Osteoblast (primary cell): ENCODE measurements at places on chromosomes 6 and 20. TPM values are rescaled to one million over a fixed set of nuclear protein-coding genes. Genes with fewer than 3 reads are reported as not detected.

The KDM1B gene
- total RNA-seq, result 17.7 and 18.6 TPM in 2 replicates

The MBOAT1 gene
- 0.88 and 1.4 TPM in 2 replicates for total RNA-seq

DNA sequence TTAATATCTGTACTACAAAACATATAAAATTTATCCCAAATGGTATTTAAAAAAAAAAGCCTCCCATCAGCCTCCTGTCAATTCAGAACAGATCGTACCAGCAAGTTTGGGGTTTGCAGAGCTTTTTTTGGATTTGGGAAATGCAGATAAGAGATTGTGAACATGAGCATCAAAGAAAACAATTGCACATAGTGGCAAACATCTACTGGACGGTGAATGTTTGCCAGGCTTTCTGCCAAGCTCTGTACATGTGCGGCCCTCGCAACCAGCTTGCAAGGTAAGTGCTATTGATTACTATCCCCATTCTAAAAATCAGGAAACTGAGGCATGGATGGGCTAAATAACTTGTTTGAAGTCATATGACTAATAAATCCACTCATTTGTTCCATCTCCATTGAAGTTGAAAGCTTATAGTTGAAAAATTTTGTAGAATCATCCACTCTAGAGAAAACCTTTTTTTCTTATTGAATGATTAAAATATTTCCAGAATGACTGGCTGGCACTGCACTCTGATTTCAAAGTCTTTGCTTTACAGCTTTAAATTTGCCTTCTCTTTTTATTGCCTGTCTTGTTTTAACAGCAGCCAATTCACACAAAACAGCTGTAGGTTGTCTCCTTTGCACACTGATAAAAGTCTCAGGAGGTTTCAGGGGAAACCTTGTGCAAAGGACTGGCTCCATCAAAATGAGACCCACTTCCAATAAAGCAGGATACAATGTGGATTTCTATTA, 37.4 kb upstream of the SIRT5 start:
- no peaks in the 10 kb centered on the region for H3K36me3 ChIP-seq
- H3K27ac ChIP-seq, result no peak overlapping the region
- DNase-seq, result peak; percentile 89
- no peak overlapping the region for H3K4me3 ChIP-seq
- no peaks in the 10 kb centered on the region for H3K27me3 ChIP-seq

DNA sequence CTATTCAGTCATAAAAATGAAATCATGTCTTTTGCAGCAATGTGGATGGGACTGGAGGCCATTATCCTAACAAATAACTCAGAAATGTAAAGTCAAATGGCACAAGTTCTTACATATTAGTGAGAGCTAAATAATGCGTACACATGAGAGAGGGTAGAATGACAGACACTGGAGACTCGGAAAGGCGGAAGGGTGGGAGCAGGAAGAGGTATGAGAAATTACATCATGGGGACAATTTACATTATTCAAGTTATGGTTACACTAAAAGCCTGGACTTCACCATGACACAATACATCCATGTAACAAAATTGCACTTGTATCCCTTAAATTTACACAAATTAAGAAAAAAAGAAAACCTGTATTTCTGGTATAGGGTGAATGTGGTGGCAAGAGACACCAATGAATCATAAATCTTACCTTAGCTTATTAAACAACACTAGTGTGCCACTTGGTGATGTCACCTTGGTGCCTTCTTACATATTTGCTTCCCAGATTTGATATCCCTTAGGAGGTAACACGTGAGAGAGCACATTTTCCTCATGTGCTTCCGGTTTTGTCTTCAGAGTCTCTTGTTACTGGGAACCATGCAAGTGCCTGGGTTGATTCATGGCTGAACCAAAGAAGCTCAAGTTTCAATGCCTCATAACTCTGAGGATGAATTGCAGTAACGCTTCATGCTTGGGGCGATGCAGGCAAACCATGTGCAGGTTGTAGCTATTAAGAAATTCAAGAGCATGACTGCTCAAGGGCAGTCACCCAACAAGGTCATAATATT, 84.6 kb downstream of the DCDC2 start:
- no peaks in the 10 kb centered on the region for H3K4me1 ChIP-seq
- H3K27ac ChIP-seq, result no peak overlapping the region
- no peak overlapping the region for H3K4me3 ChIP-seq
- H3K27me3 ChIP-seq, result no peaks in the 10 kb centered on the region
- no peak for DNase-seq

DNA sequence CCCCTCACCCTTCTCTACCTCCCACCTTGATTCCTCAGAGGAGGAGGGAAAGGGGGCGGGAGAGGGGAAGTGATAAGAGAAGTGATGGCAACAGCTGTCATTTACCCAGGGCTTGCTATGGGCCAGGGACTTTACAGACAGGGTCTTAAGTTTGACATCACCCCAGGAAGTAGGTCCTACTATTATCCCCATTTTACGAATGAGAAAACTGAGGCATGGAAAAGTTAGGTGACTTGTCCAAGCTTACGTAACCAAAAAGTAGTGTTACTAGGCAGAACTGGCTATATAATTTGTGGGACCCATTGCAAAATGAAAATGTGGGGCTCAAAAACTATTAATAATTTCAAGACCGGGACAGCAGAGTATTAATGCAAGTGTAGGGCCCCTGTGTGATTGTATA, 10.5 kb upstream of the FANCE start:
- no peak for DNase-seq
- H3K4me3 ChIP-seq, result no peak overlapping the region
- H3K27ac ChIP-seq, result no peak overlapping the region

DNA sequence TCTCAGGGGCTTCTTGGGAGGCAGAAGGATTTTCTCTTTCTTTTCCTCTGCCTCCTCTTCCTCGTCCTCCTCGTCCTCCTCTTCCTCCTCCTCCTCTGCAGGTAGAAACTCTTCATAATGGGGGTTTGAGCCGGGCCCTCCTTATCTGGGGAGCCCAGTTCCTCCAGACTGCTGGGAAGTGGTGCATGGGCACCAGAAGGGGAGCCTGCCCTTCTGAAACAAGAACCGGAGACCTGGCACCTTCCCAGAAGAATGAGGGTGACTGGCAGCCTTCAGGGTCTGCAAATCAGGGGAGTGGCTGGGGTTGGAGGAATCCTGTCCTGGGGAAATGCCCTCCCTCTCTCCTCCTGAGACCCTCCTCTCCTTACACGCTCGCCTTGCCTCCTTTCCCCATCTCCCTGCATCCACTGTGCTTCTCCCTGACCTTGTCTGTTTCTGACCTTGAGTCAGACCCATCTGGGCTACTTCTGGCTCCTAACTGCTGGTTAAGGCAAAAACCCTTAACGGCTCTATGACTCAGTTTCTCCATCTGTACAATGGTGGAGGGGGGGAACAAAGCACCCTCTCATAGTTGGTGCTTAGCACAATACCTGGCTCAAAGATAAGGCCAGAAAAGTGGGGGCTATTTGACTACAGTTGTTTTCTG, 1.7 kb downstream of the TULP1 start:
- peaks cover 4% of the 10 kb centered on the region for H3K4me1 ChIP-seq
- DNase-seq, result peak; percentile 48
- no peaks in the 10 kb centered on the region for H3K36me3 ChIP-seq
- peaks cover 41% of the 10 kb centered on the region for H3K27me3 ChIP-seq
